CD8-positive, alpha-beta memory T cell (primary cell): ENCODE measurements at places on chromosomes 7 and 10.

DNA sequence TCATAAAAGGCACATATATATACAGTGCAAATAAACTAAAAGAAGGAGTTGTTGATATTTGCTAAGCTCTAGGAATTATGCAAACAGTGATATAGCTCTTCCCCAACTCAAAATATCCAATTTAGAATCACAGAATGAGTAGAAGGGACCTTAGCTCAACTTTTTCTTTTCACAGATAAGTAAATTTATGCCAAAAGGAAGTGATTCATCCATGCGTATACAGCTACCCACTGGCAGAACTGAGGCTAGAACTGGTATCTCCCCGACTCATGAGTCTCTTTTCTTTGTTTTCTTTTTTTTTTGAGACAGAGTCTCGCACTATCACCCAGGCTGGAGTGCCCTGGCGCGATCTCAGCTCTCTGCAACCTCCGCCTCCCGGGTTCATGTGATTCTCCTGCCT, 54.2 kb upstream of the SVIL start:
- no peak for DNase-seq

DNA sequence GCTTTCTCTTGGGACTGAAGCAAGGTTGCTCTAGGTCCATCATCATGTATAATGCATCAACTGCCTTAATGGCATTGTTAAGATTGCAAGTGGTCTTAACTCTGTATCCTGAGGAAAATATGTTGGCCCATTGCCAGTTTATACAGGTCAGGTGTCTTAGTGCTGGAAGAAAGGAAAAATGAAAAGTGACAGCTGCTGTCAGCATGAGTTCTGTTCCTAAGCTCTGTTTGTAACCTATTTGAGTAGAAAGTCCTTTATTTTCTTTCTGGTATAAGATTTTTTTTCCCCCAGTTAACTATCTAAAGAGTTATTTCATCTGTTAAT, 127.2 kb downstream of the SRI start:
- DNase-seq, result no peak

DNA sequence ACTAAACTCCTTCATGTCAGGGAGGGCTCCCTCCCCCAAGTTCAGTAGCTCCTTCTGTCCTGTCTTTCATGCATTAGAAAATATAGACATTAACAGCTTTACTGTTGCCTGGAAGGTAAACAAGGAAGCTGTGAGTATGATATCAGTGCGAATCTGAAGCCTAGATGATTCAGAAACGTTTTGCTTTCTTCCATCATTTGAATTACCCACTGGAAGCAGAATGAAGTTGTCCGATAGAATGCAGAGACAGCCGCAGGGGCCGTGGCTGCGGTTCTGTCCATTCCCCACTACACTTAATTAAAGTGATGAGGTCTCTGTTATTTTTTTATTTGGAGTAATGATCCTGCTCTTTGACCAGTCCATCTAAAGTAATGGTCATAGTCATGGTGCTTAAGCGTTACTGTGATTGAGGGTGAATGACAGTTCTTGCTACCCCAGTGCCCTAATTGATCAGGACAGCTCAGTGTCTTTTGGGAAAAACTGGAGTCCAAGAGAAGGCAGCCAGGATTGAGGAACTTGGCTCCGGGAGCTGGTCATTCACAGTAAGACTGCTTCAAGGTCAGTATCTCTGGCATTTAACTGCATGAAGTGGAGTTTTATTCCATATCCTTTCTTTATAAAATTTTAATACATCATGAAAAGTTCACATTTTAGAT, 69.9 kb downstream of the PTPRE start:
- no peak for DNase-seq

GRCh38 chr10:43383204-43383971, 12.0 kb downstream of the FXYD4 start:
- no peak for DNase-seq

DNA sequence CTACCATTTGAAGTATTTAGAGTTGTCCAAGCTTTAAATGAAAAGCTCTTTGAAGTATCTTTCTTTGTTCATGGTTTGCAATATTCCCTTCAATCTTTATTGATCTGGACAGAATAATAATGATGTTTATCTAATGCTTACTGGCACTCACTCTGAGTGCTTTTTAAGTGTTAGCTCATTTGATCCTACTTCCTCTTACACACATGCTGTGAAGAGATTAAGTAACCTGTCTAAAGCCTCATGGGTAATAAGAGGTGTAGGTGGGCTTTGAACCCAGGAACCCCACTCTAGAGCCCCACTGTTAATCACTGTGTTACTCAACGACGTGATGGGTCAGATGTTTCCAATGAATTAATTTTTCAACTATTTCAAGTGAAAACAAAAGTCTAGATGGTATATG, 31.1 kb upstream of the ADD3 start:
- no peak for DNase-seq

DNA sequence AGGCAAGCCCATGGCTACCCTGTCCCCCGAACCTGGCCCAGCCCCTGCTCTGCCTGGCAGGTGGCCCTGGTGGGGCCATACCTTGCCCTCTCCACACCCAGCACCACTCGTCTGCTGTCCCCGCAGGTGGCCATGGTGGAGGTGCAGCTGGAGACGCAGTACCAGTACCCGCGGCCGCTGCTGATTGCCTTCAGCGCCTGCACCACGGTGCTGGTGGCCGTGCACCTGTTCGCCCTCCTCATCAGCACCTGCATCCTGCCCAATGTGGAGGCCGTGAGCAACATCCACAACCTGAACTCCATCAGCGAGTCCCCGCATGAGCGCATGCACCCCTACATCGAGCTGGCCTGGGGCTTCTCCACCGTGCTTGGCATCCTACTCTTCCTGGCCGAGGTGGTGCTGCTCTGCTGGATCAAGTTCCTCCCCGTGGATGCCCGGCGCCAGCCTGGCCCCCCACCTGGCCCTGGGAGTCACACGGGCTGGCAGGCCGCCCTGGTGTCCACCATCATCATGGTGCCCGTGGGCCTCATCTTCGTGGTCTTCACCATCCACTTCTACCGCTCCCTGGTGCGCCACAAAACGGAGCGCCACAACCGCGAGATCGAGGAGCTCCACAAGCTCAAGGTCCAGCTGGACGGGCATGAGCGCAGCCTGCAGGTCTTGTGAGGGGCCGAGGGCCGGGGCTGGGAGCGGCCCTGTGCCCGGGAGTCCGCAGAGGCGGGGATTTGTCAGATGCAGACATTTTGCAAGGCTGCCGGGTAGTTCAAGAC, 13.2 kb downstream of the ORAI2 start:
- no peak for DNase-seq

- no peak for DNase-seq
Observed at GRCh38 chr10:75269605-75270004, 33.8 kb upstream of the COMTD1 start.

- DNase-seq, result no peak
Observed at GRCh38 chr7:140322759-140323158, 75.6 kb downstream of the SLC37A3 start.

DNA sequence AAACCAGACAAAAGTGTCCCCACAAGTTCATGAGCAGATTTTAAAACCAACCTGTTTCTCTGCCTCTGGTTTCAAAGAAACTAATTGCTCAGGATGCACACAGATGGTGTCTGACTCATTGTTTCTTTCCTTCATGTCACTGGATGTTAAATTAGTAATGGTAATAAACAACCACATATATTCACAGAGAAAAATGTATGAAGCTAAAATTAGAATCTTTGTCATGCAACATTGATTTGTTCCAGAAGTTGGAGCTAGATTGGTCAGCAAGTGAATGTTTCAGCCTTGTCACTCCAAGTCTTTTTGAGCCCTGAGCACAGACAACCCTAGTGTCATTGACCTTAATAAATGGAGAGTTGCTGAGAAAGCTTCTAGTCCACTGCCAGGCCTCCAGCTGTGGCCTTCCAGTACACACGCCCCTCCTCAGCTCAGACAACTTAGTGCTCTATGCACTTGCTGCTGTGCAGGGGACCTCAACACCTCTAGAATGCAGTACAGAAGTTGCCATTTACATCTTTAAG, 175.9 kb downstream of the CCDC71L start:
- no peak for DNase-seq

DNA sequence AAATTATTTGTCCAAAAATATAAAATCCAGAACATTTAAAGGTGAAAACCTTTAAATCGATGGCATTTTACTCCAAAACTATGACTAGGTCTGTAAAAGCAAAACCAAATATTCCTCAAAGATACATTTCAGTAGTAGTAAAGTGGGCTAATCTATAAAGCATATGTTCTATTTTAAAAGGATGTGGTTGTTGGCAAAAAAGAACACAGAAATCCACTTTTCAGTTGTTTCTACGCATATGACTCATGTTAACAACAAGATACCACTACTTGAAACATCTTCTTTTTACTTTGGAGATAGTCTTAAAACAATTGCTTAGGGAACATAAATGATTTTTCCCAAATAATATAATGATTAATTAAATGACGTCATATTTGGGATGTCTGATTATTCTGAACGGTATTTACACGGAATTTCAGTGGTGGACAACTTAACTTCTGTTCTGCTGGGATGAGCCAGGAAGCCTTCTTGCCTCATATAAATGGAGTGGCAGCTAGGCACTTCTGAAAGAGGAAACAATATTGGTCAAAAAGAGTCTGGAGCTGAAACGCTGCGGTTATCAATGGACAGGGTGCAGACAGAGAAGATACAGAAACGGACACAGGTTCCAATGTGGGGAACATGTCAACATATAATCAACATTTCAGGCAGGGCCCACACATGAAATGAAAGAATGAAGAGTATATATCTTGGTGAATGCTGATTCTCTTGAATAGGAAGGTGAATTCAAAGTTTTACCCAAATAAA, 78.5 kb downstream of the ETV1 start:
- DNase-seq, result no peak

GRCh38 chr10:127417686-127418401, 131.3 kb upstream of the NPS start:
- DNase-seq, result no peak

DNA sequence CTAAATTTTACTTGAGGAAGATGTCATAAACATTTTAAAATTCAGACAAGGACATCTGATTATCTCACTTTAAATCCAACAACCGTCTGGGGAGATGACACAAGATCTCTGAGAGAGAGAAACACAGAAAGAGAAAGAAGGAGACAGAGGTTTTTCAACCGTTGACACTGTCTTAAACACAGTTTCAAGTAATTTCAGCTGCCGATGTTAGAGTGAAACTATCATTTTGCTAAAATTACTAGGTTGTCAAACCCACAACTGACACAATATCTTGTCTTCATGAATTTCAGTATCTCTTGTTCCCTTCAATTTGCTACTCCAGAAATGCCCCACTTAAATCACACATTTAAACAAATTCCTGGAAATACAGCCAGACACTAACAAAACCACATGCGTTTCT, 174.8 kb downstream of the RAPGEF5 start:
- no peak for DNase-seq

DNA sequence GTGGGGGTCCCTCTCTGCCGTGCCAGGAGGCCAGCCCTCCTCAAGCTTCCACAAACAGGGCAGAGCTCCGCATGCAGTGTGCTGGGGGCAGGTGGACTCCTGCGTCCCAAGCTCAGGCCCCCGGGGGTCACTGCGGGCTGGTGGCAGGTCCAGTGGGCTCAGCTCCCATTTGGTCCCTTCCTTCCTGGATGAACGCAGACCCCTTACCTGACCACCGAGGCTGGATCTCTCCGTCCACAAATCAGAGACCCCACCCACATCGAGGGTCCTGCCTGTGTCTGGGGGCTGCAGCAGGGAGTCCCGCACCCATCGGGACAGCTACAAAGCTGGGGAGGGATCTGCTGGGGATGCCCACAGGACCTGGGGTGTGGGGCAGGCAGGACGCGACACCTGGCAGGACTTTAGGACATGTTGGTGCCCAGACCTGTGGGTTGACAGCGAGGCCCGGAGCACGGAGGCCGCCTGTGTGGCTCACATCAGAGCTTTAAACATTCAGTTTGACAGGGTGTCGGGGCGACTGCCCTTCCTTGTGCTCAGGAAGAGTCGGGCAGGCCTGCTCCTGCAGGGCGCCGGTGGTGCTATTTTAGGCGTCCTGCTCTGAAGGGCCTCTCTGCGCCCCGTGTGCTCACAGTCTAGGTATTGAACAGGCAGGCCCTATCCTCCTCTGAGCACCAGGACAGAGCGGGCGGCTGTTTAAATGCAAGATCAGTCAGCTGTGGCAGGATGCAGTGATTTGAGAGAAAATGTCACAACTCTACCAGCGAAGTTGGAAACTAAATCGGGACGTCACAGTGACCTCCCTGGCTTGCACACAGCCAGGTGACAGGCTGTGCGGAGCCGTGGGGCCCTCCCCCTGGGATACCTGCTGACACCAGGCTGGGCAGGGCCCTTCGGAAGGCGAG, 15.9 kb upstream of the CFAP46 start:
- DNase-seq, result no peak

DNA sequence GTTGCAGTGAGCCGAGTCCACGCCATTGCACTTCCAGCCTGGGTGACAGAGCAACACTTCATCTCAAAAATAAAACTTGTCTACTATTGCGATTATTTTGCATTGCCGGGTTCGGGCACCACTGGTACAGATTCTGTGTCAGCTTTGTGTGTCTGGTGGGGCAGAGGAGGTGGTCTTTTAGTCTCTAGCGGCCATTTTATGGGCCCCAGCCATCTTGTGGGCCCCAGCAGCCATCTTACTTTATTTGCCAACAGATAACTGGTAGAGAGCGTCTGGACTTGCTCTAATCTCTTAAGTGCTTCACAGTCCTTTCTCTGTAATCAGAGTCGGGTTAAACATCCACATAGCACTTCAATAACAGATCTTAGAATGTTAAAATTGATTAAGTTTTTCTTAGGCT, 4.9 kb downstream of the BUD23 start:
- no peak for DNase-seq

DNA sequence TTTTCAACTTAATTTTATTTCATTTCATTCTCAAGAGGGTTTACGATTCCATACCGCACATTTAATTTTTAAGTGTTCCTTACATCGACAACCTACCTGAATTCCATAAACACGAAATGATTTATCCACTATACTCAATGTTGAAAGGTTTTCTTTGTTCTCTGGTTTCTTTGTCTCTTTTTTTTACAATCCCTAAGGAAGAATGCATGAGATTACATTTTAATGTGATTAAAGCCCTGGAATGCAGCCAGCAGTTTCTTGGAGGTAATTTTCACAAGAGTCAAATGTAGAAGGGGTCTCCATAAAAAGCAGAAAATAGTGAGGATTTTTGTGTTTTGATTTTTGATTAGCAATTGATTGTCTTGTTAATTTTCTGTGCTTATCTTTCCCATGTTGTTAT, 59.2 kb upstream of the ADCY1 start:
- DNase-seq, result no peak

- no peak for DNase-seq
Observed at GRCh38 chr10:11789306-11789705, 33.9 kb upstream of the PROSER2 start.

GRCh38 chr7:155785536-155785935, 26.7 kb downstream of the SHH start:
- no peak for DNase-seq

- DNase-seq, result no peak
Observed at GRCh38 chr10:73872190-73872710, 2.1 kb downstream of the CAMK2G start.
